ENCODE measurements at places on chromosomes 6 and 20. TPM values are rescaled to one million over a fixed set of nuclear protein-coding genes. Genes with fewer than 3 reads are reported as not detected.

Gene HSPA1L
- total RNA-seq, result 0.69 TPM

Gene NT5E
- total RNA-seq, result 15.8 TPM

Gene KIF25
- not detected for total RNA-seq

Gene SHLD1
- total RNA-seq, result 5.1 TPM

Gene BEND6
- 1.3 TPM for total RNA-seq

Gene COL9A1
- total RNA-seq, result not detected

Gene XKR7
- total RNA-seq, result not detected

Gene PNPLA1
- total RNA-seq, result 0.29 TPM
